ENCODE measurements at places on chromosomes 2 and 18. TPM values are rescaled to one million over a fixed set of nuclear protein-coding genes. Genes with fewer than 3 reads are reported as not detected.

GRCh38 chr2:212686285-212686895, 147.8 kb upstream of the ERBB4 start:
- H3K27me3 ChIP-seq: no peaks in the 10 kb centered on the region
- H3K4me3 ChIP-seq: no peak overlapping the region
- H3K36me3 ChIP-seq: no peaks in the 10 kb centered on the region
- no peak for ATAC-seq
- H3K4me1 ChIP-seq: peaks cover 9% of the 10 kb centered on the region

GRCh38 chr2:194003911-194004310, 1653.1 kb upstream of the SLC39A10 start:
- H3K36me3 ChIP-seq: no peaks in the 10 kb centered on the region
- ATAC-seq: no peak
- H3K4me1 ChIP-seq: no peaks in the 10 kb centered on the region

- no peak overlapping the region for H3K4me3 ChIP-seq
- no peaks in the 10 kb centered on the region for H3K27me3 ChIP-seq
- H3K27ac ChIP-seq: no peak overlapping the region
- H3K4me1 ChIP-seq: no peaks in the 10 kb centered on the region
- ATAC-seq: no peak
- H3K36me3 ChIP-seq: no peaks in the 10 kb centered on the region
These were observed 87.8 kb upstream of the TMEM17 start for GRCh38 chr2:62593825-62594224.

GRCh38 chr2:231571661-231572191, 20.9 kb upstream of the TEX44 start:
- no peak for ATAC-seq
- H3K4me3 ChIP-seq: no peak overlapping the region
- H3K4me1 ChIP-seq: no peaks in the 10 kb centered on the region
- no peak overlapping the region for H3K27ac ChIP-seq
- H3K36me3 ChIP-seq: no peaks in the 10 kb centered on the region

- peaks cover 4% of the 10 kb centered on the region for H3K27me3 ChIP-seq
- H3K36me3 ChIP-seq: no peaks in the 10 kb centered on the region
- no peak overlapping the region for H3K27ac ChIP-seq
- no peak for ATAC-seq
These were observed 12.4 kb downstream of the KLHL14 start for GRCh38 chr18:32760391-32760790.

DNA sequence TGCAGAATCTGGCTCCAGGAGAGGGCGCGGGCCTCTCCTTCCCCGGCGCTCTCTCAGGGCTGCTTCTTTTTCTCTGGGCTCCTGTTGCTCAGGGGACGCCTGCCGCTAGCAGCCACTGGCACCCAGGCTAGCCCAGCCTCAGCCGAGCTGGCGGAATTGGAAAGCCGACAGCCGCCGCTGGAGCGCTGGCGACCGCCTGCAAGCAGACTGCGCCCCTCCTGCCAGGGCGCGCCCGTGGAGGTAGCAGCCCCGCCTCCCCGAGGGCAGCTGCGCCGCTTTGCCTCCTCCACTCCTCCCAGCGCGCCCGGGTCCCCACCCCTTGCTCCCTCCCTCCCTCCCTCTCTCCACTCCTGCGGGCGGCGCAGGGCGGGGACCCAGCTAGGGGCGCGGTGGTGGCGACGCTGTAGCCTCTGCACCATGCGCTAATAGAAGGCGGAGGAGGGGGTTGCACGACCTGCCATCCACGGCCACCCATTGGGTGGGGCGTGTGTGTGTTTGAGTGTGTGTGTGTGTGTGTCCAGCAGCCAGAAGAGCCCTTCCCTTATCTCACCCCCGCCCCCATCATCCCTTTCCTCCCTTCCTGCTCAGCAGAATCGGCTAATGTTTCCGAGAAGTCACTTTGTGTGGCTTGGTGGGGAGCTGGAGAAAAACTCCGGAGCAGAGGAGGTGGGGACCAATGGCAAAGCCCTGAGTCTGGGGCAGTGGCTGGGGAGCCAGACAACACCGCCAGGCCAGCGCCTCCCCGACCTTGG, at the start of gene SCN9A:
Gene SCN9A (minus strand): TSS at position 209 of the 752 bp plus-strand sequence. CDS start 64,188 bp downstream, outside the sequence.
- peak within 1 kb of the TSS; percentile 64 for H3K4me3 ChIP-seq
- H3K36me3 ChIP-seq: no peaks in the 10 kb centered on the region
- peaks cover 17% of the 10 kb centered on the region for H3K27me3 ChIP-seq
- peak within 1 kb of the TSS; percentile 33 for H3K27ac ChIP-seq
- peak; percentile 92 for ATAC-seq

DNA sequence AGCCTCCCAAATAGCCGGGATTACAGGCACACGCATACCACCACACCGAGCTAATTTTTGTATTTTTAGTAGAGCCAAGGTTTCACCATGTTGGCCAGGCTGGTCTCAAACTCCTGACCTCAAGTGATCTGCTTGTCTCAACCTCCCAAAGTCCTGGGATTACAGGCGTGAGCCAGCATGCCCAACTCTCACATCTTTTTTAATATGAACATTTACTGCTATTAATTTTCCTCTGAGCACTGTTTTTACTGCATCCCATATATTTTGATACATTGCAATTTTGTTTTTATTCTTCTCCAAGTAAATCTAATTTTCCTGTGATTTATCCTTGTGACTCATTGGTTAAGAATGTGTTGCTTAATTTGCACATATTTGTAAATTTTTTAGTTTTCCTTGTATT, 9.5 kb upstream of the TANK start:
- H3K4me3 ChIP-seq: no peak overlapping the region
- no peak for ATAC-seq
- H3K36me3 ChIP-seq: no peaks in the 10 kb centered on the region
- H3K4me1 ChIP-seq: no peaks in the 10 kb centered on the region
- no peaks in the 10 kb centered on the region for H3K27me3 ChIP-seq

DNA sequence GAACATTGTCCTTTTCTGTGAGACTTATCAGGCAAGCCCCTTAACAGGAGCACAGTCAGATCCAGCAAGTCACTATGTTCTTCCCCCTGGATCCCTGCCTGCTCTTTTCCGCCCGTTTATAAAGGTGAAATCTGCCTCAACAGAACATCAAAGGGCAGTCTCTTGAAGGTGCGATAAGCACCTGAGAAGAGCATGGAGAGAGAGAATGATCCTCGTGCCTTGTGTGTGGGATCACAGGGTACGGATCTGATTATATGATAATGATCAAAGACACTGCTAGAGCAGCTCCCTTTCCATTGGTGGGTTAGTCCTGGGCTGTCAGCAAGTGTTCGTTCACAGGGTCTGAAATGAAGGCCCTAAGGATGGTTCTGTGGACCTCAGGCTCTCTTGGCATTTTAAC, 106.4 kb downstream of the ZAP70 start:
- no peaks in the 10 kb centered on the region for H3K4me1 ChIP-seq
- no peak overlapping the region for H3K27ac ChIP-seq
- no peak for ATAC-seq
- H3K36me3 ChIP-seq: no peaks in the 10 kb centered on the region
- no peak overlapping the region for H3K4me3 ChIP-seq

DNA sequence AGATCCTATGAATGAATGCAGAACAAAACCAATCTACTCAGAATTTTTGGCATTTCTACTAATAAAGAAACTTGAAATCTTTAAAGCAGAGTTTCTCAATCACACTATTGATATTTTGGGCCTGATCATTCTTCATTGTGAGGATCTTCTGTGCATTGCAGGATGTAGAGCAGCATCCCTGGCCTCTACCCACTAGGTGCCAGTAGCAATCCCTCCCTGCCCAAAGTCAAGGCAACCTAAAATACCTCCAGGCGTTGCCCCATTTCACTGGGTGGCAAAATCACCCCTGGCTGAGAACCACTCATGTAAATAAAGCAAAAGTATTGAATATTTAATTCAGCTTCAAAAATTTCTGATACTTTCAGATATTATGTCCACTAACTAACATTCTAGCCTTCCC, 213.0 kb downstream of the SP3 start:
- H3K27ac ChIP-seq: no peak overlapping the region
- H3K27me3 ChIP-seq: peaks cover 10% of the 10 kb centered on the region
- no peaks in the 10 kb centered on the region for H3K36me3 ChIP-seq
- no peak overlapping the region for H3K4me3 ChIP-seq
- ATAC-seq: no peak

GRCh38 chr2:119486886-119487285, 37.4 kb downstream of the SCTR start:
- H3K4me1 ChIP-seq: no peaks in the 10 kb centered on the region
- H3K27me3 ChIP-seq: no peaks in the 10 kb centered on the region
- no peak overlapping the region for H3K4me3 ChIP-seq

- H3K27me3 ChIP-seq: no peaks in the 10 kb centered on the region
- H3K4me3 ChIP-seq: no peak overlapping the region
- no peak for ATAC-seq
These were observed 197.7 kb downstream of the UBE2E3 start for GRCh38 chr2:181178130-181178529.

DNA sequence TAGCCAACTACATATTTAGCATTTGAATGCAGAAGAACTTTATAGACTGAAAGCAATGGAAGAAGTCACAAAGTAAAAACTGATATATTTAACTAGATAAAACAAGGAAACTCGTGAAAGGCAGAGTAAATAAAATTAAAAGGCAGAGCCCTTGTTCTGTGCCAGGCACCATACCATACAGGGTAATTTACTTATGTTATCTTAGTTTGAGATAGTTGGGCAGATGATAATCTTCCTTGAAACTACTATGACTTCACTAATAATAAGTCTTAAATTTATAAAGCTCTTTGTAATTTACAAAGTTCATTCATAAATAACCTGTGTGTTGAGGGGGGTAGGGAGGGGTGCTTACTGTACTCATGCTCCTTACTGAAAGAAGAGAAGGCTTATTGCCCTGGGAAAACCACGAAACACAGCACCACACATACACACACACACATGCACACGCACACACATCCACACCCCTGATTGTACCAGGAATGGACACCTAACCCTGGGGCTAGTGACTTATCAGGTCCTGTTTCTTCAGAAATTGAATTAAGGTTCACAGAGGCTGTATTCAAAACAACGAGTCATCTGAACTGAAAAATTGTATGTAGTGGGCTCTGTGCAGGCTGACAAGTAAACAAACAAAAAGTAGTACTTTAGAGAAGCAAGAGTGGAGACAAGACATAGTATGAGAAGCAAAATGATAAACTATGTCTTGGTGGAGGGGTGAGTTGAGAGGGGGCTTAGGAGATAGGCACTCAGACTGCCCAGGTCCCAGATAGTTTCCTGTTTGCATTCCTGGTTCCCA, 38.1 kb downstream of the AGFG1 start:
- no peaks in the 10 kb centered on the region for H3K27me3 ChIP-seq
- no peak for ATAC-seq
- no peaks in the 10 kb centered on the region for H3K36me3 ChIP-seq
- no peak overlapping the region for H3K27ac ChIP-seq
- H3K4me3 ChIP-seq: no peak overlapping the region

GRCh38 chr2:134122610-134123009, 131.3 kb upstream of the MGAT5 start:
- ATAC-seq: no peak
- no peaks in the 10 kb centered on the region for H3K27me3 ChIP-seq
- no peak overlapping the region for H3K4me3 ChIP-seq
- H3K4me1 ChIP-seq: peaks cover 2% of the 10 kb centered on the region

GRCh38 chr2:116511426-116511825, 1303.1 kb upstream of the DDX18 start:
- ATAC-seq: no peak
- no peaks in the 10 kb centered on the region for H3K27me3 ChIP-seq
- H3K27ac ChIP-seq: no peak overlapping the region
- no peak overlapping the region for H3K4me3 ChIP-seq
- H3K36me3 ChIP-seq: no peaks in the 10 kb centered on the region
- H3K4me1 ChIP-seq: no peaks in the 10 kb centered on the region

DNA sequence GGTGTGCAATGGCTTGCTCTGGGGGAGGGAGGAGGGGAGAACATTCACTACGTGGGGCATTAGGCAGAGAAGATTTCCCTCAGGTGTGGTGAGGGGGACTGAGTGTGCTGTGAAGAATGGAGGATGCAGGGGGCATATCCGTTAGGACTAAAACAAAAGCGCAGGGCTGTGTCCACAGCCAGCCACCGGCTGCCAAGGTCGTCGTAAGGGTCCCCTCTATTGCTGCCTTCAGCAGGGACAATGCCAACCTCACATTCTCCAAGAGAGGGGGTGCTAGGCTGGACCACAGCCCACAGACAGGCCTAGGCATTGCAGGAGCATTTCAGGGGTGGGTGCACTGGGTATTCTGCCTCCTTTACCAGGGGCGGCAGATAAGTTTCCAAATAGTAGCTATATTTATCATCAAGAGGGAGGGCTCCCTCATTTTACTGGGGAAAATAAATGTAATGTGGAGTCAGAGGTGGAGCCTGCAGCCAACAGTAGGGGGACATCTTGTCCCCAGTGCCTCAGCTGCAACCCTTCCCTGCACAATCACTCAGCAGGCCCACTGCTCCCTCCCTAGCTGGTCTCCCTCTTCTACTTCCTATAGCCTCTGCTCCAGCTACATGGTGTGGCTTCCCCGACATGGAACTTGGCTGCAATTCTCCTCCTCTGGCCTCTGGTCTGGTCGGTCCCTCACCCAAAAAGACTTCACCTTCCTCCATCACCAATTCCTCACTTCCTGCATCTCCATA, 74.9 kb upstream of the OTOF start:
- no peaks in the 10 kb centered on the region for H3K4me1 ChIP-seq
- no peak overlapping the region for H3K27ac ChIP-seq
- no peak overlapping the region for H3K4me3 ChIP-seq
- H3K27me3 ChIP-seq: peaks cover 29% of the 10 kb centered on the region

- no peak overlapping the region for H3K4me3 ChIP-seq
- no peaks in the 10 kb centered on the region for H3K27me3 ChIP-seq
- peaks cover 66% of the 10 kb centered on the region for H3K4me1 ChIP-seq
- H3K27ac ChIP-seq: peak overlapping the region; percentile 39
- no peak for ATAC-seq
- H3K36me3 ChIP-seq: no peaks in the 10 kb centered on the region
These were observed 38.8 kb downstream of the MFSD6 start for GRCh38 chr2:190446750-190447516.

DNA sequence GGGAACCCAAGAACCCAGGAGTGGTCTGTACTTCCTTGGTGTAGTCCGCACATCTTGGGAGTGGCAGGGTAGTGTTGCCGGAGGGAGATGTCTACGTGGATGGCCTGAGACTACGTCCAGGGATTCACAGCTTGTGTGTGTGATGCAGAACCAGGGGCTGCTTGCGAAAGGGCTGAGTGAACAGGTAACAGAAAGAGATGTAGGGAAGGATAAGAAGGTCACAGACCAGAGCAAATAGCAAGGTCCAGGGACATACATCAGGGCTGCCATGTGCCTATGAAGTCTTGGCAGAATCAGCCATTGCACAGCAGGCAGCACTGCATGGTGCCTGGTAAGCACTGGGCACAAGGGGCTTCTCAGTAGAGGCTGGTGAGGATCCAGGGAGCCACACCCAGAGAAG, 68.7 kb downstream of the TSPYL6 start:
- ATAC-seq: no peak
- H3K27ac ChIP-seq: no peak overlapping the region
- H3K36me3 ChIP-seq: peaks cover 7% of the 10 kb centered on the region
- no peaks in the 10 kb centered on the region for H3K4me1 ChIP-seq

Gene RNF125
- 5.2 TPM for total RNA-seq

Gene MREG
- 3.3 TPM for total RNA-seq

Gene ABCB11
- total RNA-seq: not detected

Gene ARHGAP15
- 4.8 TPM for total RNA-seq

Gene IL37
- not detected for total RNA-seq

Gene GCKR
- total RNA-seq: not detected

Gene PRKAG3
- total RNA-seq: not detected

Gene CNDP1
- not detected for total RNA-seq
